ENCODE measurements at places on chromosomes 3 and 15. TPM values are rescaled to one million over a fixed set of nuclear protein-coding genes. Genes with fewer than 3 reads are reported as not detected.

Gene SLC2A2
- total RNA-seq = not detected

Gene SCAANT1
- not detected for total RNA-seq

Gene PEX11A
- 13.5 TPM for total RNA-seq

Gene DPPA2
- total RNA-seq = 2.1 TPM
